Mesenteric fat pad (tissue), 1 donor: ENCODE measurements at places on chromosomes 12 and 14. TPM values are rescaled to one million over a fixed set of nuclear protein-coding genes. Genes with fewer than 3 reads are reported as not detected.

DNA sequence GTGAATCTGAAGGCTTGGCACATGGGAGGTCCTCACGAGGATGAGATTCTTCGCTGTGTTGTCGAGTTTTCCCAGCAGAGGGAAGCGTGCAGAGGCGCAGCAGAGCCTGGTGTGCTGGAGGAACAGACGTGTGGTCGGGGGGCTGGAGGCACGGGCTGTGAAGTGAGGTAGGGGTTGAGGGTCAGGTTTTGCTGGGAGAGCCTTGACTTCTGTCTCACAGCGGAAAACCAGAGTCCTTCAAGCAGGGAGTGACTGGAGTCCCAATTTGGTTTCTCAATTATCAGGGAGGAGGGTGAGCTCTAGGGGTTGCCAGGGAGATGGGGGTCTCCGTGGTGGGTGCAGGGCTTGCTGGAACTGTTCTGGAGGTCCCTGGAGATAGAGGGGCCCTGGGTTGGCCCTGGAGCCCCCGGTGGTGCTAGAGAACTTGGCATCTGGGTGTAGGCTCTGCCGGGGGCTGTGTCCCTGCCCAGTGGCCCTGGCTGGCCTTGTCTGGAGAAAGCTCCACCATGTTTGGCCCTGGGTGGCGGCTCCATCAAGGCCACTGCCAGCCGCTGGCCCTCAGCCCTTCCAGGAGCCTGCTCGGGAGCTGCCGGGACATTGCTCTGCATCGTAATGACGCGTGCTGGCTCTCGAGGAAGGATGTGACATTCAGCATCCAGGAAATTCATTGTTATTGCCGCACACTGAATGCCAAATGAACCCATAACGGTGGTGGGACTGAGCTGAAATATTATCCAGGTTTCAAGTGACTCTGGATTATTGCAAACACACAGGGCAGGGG, 215.7 kb downstream of the KIF26A start:
- DNase-seq, result peak; percentile 85

- no peak for DNase-seq
These were observed 77.0 kb downstream of the CPSF2 start for GRCh38 chr14:92198804-92199203.

GRCh38 chr12:1314523-1314922, 279.9 kb downstream of the FBXL14 start:
- no peak for DNase-seq

- no peak for DNase-seq
These were observed 30.2 kb downstream of the ST8SIA1 start for GRCh38 chr12:22304341-22304740.

DNA sequence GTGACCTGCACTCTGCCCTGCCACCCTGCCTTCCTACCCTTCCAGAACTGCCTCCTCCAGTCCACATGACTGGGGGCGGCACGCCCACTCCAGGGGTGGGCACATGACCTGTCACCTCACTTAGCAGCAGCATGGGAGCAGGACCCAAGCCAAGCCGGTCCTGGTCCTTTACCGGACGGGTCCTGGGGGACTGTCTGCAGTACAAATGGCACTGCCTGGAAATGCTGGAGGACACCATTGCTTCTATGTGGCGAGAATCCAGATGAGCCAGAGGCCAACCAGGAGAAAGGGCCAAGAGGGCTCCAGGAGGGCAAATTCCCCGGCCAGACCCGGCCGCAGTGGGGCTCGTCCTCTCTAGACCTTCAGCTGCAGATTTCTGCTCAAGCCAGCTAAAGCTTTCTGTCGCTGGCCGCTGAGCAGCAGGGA, 33.1 kb downstream of the ITPK1 start:
- no peak for DNase-seq

GRCh38 chr14:51884086-51884927, 23.9 kb downstream of the GNG2 start:
- DNase-seq, result no peak

- DNase-seq, result no peak
These were observed 28.6 kb upstream of the AEBP2 start for GRCh38 chr12:19410629-19411185.

GRCh38 chr14:104393898-104394381, 185.6 kb upstream of the C14orf180 start:
- peak; percentile 76 for DNase-seq

DNA sequence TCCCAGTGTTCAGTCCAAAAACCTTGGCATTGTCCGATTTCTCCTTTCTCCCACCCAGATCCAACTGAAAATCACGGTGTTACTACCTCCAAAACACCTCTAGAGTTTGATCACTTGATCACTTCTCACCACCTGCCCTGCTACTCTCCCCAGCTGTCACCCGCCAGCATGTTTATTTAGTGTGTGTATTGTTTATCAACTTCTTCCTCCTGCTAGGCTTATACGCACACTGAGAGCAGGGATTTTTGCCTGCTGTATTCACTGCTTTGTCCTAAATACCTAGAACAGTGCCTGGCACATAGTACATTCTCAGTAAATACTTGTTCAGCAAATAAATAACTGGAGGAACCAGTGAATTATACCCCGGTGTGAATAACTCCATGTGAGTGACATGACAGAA, 5.0 kb downstream of the BDKRB1 start:
- no peak for DNase-seq

DNA sequence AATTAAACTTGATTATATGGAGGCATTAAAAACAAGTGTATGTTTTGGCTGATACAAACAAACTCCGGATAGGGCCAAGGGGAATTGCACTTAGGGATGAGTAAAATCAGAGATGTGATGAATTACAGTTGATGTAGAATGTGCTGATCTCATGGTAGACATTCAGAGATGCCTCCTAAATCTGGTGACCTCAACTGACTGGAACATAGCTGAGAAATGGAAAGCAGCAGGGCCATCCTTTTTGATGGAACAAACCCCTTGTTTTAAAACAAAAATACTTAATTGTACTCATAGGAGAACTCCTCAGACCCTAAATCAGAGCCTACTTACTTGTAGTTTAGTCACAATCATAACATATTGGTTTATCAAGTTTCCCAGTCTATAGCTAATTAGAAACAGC, 122.8 kb downstream of the C12orf75 start:
- DNase-seq, result no peak

DNA sequence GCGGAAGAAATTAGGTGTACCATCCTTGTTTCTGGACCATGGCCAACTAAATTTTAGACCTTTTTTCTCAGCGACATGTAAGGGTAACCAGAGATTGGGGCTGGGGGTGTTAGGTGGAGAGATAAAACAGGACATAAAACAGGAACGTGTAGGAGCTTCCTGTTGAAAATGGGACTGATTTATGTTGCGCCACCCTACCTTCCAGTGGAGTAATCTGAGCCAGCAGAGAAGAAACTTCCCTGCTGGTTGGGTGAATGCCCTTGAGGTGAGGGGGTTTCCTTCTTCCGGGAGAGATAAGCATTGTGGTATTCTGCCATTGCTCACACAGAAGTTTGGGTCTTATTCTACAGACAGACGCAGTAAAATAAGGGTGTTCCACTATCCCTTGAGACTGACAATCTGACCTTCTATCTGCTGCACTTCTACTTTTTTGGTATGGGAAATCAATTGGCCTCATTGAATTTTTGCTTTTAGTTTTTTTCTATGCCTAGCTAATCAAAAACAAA, 417.6 kb downstream of the PCNX1 start:
- DNase-seq, result no peak

DNA sequence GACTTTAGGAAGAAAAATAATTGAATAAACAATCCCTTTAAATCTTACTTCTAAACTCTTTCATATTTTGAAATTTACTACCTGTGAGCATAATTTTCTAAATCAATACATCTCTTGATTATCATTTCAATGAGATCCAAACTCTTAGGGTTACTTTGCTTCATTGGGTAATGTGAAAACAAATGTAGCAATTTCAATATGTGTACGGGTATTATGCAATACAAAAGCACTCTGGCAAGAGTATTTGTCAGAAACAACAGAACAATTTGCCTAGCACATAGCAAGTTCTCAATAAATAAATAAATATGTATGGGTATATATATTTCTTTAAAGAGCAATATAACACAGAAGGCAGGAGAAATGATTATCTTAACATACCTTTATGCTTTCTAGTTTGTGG, 77.1 kb downstream of the PLEKHG7 start:
- no peak for DNase-seq

DNA sequence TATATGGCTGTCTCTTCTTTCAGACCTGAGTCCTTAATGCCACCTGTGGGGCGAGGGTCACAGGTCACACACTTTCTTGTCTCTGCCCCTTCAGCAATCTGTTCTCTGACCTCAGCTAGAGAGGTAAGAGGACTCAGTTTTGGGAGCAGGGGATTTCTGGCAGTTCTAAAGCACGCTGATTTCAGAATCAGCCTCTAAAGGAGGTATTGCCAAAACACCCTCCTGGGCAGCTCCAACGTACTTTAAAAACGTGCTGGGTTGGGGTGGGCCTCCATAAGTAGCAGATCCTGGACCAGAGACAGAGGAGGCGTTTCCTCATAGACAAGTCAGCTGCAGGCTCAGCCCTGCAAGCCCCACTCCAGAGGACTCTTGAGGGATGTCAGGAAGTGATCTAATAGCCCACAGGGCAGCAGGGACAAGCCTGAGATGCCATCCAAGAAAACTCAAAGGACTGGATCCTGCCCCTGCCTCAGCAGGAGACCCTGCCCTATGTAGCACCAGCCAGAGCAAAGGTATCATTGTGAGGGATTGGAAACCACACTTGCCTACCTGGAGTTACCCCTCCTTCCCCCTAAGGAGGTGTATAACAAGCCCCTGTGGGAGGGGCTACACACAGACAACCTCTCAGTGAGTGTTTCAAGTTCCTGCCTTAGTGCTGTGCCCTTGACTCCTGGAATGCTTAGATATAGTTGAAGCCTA, 8.5 kb downstream of the CTDSP2 start:
- DNase-seq, result no peak

GRCh38 chr12:68978678-68979077, 45.7 kb upstream of the CPM start:
- no peak for DNase-seq

DNA sequence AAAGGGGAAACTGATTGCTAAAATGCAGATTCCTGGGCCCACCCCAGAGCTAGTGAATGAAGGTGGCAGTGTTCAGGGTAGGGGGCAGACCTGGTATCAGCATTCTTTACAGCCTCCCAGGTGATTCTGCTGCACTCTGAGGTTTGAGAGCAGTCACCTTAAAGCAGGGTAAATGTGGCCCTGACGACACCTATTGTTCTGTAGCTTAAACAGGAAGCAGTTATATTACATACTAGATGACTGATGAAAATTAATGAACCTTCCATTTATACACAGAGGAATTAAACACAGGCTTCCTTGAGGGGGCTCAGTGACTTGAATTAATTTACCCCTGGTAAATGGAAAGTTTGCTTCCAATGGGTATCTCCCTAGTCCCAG, 25.3 kb downstream of the NUAK1 start:
- DNase-seq, result no peak

DNA sequence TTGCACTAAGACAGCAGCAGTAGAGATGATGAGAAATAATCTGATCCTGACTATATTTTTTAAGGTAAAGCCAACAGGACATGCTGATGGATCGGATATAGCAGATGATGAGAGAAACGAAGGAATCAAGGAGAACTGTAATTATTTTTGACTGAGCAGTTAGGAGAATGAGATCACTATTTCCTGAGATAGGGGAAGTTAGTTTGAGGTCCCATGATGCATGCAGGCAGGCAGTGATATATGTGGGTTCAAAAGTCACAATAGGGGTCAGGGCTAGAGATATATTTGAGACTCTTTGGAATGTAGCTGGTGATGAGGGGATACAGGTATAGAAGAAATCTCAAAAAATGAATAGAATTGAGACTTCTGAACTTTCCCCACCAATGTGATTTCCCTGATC, 107.6 kb downstream of the GTF2A1 start:
- no peak for DNase-seq

GRCh38 chr12:30010071-30011052, 226.6 kb upstream of the TMTC1 start:
- DNase-seq, result no peak

Gene MYO1A
- 3.6 TPM for total RNA-seq

Gene THAP2
- total RNA-seq, result 10.1 TPM

Gene ARMH4
- 3.4 TPM for total RNA-seq

Gene GLIPR1
- 52.2 TPM for total RNA-seq

Gene CCDC177
- total RNA-seq, result not detected
